ENCODE measurements at places on chromosomes 5 and 9. TPM values are rescaled to one million over a fixed set of nuclear protein-coding genes. Genes with fewer than 3 reads are reported as not detected.

GRCh38 chr5:151685749-151686673 is 704 bp downstream of the SPARC start:
- DNase-seq: no peak

DNA sequence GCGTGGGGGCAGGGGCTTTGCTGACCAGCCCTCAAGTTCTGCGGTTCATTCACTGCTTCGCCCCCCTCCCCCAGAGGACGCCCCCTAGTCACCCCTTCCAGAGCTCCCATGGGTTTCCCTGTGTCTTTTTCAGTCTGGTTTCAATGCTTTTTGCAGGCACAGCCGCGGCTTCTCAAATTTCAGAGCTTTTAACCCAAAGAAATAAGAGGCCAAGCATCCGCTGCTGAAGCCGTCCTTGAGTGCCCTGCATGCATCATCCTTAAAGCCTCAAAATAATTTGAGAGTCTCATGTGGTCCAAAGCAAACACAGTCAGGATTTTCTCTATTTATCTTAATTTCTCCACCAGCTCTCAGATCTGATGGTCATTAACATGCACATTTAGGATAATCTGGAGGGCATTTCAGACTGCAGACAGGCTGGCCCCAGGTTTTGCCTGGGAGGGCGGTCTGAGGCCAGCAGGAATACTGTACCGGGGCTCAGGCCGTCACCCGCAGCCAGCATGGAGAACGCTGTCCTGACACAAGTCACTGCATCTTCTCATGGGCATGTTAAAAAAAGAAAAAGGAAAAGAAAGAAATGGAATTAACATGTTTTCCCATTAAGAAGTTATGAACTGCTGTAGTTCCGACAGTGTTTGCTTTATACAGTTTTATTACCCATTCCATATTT is 420.8 kb upstream of the IRX4 start:
- DNase-seq: no peak

The PCDHGB2 gene
- 1.2 TPM for total RNA-seq

The WDR41 gene
- total RNA-seq: 32.2 TPM
